ENCODE measurements at places on chromosomes 11 and 22.
A peak's percentile ranks its signal among the peaks of the same experiment; 100 is the strongest.

- no peak for DNase-seq
These were observed 33.3 kb downstream of the CCT8L2 start for GRCh38 chr22:16559056-16559955.

DNA sequence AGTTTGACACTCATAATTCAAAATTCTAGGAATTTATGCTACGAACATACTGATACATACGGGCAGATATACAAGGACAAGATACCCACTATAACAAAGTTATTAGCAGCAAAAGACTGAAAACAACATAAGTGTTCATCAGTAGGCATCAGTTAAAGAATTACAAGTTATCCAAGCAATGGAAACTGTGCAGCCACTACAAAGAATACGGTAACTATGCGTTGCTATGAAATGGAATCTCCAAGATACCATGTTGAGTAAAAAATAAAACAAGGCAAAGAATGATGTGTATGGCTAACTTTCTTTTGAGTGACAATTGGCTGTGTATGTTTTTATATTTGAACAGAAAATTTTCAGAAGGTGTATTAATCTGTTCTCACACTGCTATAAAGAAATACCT lies 151.7 kb downstream of the ADAMTS15 start:
- DNase-seq: no peak

DNA sequence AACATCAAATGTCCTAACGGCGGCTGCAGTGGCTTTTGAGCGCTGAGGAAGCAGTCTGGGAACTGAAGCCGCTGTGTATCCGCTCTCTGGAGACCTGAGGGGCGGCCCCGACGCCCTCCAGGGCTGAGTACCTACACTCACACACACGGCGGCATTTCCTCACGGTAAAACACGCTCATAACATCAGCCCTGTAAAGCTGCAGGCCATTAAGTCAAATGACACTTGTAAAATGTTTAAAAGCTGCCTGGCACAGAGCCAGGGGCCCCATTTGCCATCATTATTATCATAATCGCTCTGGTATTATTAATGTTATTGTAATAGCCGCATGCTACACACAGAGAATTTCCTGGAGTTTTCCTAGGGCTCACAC lies 5.1 kb downstream of the CARS1 start:
- no peak for DNase-seq

- DNase-seq: no peak
These were observed 192.1 kb downstream of the IGLL1 start for GRCh38 chr22:23387827-23388516.

- DNase-seq: no peak
These were observed 293.8 kb downstream of the BRD1 start for GRCh38 chr22:49533886-49534285.

DNA sequence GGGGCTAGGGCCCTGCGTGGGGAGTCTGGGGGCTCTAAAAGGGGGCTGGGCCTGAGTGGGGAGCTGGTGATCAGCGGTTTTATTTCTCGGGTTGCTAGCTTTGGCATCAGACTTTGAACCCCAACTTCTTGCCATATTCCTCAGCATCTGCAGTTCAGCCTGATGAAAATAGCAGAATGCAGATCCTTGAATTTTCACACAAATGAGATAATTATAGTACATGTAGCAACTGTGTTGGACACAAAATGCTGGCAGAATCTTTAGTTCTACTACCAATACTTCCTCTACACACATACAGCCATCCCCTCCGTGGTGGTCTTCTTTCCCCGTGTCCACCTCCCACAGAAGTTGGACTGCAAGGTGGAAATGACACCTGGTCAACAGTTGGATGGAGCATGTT lies 1.5 kb downstream of the ZC3H7B start:
- no peak for DNase-seq

DNA sequence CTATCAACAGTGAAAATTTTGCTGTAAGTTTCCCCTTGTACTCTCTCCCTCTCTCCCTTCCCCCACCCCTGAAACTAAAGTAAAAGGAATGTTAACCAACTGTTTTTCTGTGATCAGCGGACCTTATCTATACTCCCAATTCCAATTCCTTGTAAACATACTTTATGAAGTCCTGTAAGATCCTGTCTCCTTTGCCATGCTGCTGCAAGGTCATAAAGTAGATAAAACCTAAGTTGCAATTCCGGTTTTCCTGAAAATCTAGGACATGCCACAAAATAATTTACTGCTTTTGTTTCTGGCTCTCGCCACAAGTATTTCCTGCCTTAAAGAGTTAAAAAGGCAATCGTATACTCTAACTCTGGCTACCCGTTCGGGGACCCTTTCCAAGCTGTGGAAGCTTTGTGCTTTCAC lies 1469.0 kb downstream of the LRRC4C start:
- DNase-seq: no peak

- DNase-seq: peak; percentile 97
These were observed 30.7 kb downstream of the PPP2R1B start for GRCh38 chr11:111735262-111736116.

DNA sequence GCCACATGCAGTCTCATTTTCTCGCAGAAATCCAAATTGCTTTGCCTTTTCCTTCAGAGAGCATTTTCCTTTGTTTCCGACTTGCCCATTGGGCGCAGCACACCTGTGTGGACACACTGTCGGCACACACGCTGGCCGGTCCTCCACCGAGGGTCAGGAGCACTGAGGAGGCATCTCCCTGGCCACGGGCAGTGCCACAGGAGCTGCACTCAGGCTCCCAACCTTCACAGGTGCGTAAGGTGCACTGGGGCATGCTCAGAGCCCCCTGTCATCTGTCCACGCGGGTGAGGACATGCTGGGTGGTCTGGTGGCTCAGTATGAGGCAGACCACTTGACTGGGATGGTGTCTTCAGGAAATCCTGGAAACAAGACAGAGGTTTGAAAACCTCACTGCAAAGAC lies 779.1 kb downstream of the BRD1 start:
- DNase-seq: no peak

- no peak for DNase-seq
These were observed 12.3 kb downstream of the APOL6 start for GRCh38 chr22:35660291-35661127.

GRCh38 chr22:50583294-50583861 lies 729 bp upstream of the CHKB start:
- no peak for DNase-seq

- DNase-seq: no peak
These were observed at the start of gene SLCO2B1 for GRCh38 chr11:75150879-75151278. TSS of gene SLCO2B1 (plus strand) at chr11:75151107. CDS start at chr11:75151382, 275 bp downstream.

- DNase-seq: no peak
These were observed 26.9 kb upstream of the CSTF3 start for GRCh38 chr11:33187998-33188722.

GRCh38 chr11:75907906-75908527 lies 93.0 kb downstream of the UVRAG start:
- DNase-seq: no peak

- DNase-seq: no peak
These were observed 2.3 kb downstream of the GATD1 start for GRCh38 chr11:774873-775592.

GRCh38 chr11:94649964-94650623 lies 82.9 kb downstream of the PIWIL4 start:
- DNase-seq: no peak

- no peak for DNase-seq
These were observed 23.5 kb upstream of the WNT11 start for GRCh38 chr11:76229690-76230240.

DNA sequence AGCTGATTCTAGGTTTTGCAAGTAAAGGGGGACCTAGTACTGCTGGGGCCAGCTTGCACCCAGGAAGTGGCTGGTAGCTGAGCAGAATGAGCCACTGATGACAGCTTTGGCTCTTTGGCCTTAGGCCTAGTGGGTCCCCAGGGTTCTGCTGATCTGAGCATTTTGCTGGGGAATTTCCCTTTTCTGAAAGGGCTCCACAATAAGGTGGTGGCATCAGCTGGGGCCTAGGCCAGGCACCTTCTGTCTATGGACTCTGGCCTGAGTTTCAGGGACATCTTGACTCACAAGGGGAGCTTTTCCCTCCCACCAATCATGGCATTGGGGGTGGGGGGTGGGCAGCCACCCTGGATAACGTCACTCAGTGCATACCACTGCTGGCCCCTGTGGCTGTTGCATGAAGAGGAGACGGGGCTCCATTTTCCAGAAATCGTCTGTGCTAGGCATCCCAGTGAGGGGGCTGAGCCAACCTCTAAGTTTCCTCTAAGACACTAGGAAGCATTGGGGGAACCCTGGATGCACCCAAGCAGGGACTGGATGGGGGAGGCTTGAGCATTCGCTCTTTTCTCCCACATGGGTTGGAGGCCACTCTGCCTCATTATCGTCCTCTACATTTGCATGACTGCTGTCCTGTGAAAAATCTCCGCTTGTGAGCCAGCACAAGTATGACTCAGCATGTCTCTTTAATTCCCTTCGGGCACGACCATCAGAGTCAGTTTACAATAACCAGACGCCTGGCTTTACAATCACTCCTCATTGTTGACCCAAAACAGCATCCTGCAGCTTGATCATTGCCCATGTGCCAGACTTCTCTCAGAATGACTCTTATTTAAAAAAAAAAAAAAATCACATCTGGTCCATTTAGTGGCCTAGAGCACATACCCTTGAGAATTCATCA lies 145.0 kb upstream of the THY1 start:
- DNase-seq: peak; percentile 28

DNA sequence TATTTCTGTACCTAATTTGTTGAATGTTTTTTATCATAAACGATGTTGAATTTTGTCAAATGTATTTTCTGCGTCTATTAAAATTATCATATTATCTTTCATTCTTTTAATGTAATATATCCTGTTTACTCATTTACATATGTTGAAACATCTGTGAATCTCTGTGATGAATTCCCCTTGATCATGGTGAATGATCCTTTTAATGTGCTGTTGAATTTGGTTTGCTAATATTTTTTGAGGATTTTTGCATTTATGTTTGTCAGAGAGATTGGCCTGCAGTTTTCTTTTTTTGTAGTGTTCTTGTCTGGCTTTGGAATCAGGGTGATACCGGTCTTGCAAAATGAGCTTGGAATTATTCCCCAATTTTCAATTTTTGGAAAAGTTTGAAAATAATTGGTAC lies 569.3 kb upstream of the CCDC179 start:
- DNase-seq: no peak

GRCh38 chr11:105622016-105622415 lies 12.1 kb downstream of the GRIA4 start:
- no peak for DNase-seq

DNA sequence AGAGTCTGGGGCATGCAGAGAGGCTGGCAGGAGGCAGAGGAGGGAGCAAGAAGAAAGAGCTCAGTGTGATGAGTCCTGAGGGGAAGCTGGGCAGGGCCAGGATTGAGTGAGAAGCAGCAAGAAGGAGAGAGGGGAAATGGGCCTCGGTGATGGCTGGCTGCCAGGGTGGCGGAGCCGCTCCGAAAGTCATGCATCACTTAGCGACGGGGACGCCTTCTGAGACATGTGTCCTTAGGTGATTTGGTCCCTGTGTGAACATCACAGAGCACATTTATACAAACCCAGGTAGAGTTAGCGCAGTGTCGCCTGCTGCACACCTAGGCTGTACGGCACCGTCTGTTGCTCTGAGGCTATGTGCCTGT lies 15.1 kb downstream of the TBC1D22A start:
- DNase-seq: no peak

DNA sequence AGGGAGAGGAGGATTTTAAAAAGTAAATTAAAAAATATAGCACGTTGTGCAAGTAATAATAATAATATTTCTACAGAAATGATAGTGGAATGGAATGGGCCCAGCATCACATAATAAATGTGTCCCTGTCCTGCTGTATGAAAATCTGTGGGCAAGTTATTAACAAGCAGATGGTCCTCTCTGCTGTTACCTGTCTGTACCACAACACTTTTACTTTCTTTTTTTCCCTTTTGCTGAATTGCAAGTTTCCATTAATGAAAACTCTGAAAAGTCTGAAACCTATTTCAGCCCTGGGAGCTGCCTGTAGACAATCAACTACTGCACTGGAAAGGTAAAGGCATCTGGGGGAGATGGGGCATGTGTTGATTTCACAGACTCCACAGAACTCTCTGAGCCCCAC lies 937.1 kb downstream of the OPCML start:
- DNase-seq: no peak

- DNase-seq: no peak
These were observed 41.0 kb upstream of the FGF3 start for GRCh38 chr11:69860244-69860643.

GRCh38 chr22:30773919-30774318 lies 79.2 kb downstream of the OSBP2 start:
- DNase-seq: no peak

GRCh38 chr11:831118-831864 lies 1.5 kb upstream of the CD151 start:
- DNase-seq: no peak

DNA sequence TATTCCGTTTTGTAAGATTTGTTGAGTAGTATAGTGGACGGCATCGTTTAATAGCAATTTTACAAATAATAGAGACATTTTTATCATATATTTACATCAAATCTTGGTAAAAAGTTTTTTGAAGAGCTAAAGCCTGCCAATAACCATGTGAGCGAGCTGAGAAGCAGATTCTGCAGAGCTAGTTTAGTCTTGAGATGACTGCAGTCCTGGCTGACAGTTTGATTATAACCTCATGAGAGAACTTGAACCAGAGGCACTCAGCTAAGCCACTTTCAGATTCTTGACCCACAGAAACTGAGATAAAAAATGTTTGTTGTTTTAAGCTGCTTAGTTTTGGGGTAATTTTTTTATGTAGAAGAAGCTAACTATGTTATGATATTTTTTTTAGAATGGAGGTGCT lies 78.9 kb downstream of the PDE3B start:
- no peak for DNase-seq

- no peak for DNase-seq
These were observed 21.6 kb downstream of the MAFF start for GRCh38 chr22:38223289-38223960.

- DNase-seq: no peak
These were observed 15.5 kb upstream of the OR52K1 start for GRCh38 chr11:4466871-4467442.

DNA sequence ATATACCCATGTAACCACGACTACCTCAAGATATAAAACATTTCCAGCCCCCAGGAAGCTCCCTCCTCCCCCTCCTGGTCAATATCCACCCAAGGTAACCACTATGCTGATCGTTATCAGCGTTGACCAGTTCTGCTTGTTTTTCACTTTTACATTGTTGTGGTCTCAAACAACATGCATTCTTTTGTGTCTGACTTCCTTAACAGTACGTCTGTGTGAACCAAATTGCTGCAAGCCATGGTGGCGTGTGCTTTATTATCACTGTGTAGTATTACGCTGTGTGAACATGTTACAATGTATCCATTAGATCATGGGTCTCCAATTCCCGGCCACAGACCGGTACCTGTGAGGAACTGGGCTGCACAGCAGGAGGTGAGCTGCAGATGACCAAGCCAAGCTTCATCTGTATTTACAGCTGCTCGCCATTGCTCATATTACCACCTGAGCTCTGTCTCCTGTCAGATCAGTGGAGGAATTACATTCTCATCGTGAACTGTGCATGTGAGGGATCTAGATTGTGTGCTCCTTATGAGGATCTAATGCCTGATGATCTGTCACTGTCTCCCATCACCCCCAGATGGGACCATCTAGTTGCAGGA lies 15.5 kb upstream of the GRK3 start:
- no peak for DNase-seq

GRCh38 chr22:17655289-17655688 lies 16.7 kb downstream of the BCL2L13 start:
- no peak for DNase-seq

- DNase-seq: no peak
These were observed 94.9 kb downstream of the MICAL2 start for GRCh38 chr11:12205330-12205729.

GRCh38 chr11:133082841-133083488 lies 449.3 kb downstream of the OPCML start:
- peak; percentile 23 for DNase-seq

Measured in COLO829 (cell line).